ENCODE measurements at places on chromosomes 6 and 20. TPM values are rescaled to one million over a fixed set of nuclear protein-coding genes. Genes with fewer than 3 reads are reported as not detected.

Gene ULBP2
- total RNA-seq = 5.4 TPM

Gene CCN5
- total RNA-seq = not detected

Gene LATS1
- 31.5 TPM for total RNA-seq

Gene CCDC170
- total RNA-seq = not detected

GRCh38 chr6:3929281-3929798 lies 80.2 kb downstream of the FAM50B start:
- DNase-seq = no peak

DNA sequence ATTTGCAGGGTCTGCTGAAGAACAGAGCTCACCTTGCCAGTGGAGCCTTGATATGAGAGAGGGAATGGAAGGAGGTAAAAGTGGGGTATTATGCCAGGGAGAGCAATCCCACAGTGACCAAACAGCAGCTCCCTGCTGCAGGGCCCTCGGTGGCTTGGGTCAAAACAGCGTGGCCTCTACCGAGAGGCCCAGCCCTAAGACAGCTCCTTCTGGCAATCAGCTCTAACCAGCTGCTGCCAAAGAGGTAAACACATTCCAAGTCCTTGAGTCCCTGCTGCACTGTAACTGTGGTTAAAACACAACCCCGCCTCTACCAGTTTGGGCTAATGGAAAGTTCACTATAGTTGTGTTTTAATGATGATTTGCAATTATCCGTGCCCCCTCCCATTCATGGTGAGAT lies 1.4 kb upstream of the DAAM2 start:
- no peak for DNase-seq

DNA sequence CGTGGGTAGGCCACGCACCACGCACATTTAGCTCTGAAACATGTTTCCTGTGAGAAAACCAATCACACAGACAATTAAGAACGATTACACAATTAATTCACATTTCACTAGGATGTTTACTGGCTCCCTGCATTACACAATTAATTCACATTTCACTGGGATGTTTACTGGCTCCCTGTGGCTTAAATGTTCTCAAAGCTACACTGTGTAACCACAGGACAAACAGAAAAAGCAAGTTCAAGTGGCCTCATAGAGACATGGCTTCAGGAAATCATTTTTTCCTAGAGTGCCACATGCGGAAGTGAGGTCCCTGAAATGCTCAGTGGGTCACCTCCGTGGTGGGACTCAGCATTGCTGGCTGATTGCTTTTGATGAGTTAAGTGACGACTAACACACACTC lies 61.7 kb upstream of the XRN2 start:
- no peak for DNase-seq

DNA sequence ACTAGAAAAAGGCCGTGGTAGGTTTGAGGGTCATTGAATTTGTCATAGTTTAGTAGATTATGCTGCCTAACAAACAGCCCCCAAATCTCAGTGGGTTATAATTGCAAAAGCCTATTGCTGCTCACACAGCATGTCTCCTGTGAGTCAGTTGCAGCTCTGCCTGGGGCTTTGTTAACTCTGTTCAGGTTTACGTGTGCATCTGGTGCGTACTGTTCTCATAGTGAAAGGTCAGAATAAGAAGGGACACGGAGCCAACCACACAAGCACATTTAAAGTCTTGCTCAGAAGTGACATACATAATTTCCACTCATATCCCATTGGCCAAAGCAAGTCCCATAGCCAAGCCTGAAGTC lies 48.1 kb upstream of the BMP2 start:
- no peak for DNase-seq

DNA sequence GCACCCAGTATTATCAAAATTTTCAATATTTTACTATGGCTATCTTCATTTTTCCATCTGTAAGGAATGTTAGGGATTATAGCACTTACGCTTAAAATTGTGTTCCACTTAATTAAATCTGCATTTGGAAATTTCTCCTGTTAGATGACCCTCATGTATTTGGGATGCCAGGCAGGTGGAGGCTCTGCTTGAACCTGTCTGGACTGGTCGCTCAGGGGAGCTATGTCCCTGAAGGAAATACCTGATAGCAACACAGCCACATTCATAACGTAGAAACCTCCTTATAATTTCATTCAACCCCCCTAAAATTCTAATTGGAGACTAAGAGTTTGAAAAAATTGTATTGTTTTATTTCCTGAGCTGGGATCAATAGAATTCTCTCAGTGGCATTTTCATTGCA lies 636.0 kb upstream of the MMS22L start:
- no peak for DNase-seq

DNA sequence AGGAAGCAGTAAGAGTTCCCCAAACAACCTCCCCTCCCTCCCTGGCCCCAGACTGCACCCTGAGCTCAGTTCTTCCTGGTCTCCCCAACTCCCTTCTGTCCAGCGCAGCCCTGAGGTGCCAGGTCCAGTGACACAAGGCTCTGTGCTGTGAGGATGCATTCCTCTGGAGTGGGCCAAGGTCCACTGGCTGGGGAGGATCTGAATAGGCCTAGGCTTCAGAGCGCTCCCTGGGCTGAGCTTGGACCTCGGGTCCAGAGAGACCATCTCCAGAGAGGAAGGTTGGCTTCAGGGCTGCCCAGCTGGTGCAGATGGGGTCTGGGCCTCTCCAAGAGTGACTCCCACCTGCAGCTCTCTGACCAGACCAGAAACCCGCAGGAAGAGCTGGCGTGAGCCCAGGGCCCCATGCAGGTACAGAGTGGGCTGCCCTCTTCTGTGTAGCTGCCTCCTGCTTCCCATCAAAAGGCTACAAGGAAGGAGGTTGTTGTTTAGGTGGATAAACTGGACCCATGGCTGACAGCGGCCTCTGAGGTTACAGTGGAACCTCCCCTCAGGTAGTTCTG lies 52.3 kb upstream of the MLN start:
- DNase-seq = no peak

DNA sequence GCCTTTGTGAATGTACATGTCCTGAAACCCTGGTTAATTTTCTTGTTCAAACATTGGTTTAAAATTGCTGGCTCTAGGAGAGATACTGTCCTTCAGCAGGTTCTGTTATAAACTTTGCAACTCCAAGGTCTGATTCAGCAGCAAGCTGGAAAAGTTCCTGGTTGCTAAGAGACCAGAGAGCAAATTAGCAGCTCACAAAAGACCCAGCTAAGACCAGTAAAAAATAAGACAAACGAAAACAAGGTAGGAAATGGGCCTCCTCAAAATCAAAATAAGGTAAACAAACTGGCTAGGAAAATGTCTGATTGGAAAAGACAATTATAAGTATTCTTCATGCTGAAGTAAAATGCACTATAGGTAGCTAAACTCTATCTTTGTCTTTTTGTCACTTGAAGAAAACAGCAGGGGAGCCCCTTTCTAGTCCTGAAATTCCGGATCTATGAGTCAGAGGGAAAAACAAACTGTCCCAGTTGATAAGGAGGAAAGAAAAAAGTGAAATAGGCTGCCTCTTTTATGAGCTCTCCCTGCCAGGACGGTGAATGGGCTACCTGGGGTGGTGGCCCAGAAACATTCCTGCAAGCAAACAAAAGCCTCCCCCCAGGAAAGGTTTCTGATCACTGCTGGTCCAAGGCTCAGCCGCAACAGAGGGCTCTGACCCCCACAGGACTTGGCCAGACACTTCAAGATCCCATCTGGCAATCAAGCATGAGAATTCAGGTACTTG lies 41.6 kb downstream of the UNC5CL start:
- no peak for DNase-seq

- DNase-seq = no peak
Observed at GRCh38 chr20:41009946-41010345, 18.7 kb upstream of the TOP1 start.

DNA sequence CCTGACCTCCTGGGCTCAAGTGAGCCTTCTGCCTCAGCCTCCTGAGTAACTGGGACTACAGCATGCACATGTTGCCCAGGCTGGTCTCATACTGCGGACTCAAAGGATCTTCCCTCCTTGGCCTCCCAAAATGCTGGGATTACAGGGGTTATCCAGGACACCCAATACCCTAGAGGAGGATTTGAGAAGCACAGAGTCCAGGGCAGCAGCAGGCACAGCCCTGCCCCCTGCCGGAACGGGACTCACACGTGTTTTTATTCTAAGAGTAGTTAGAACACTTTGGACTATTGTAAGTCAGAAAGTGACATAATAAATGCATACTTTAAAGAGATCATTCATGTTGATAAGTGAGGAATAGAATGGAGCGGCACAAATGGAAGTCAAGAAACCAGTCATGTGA lies 80.2 kb downstream of the C6orf118 start:
- DNase-seq = no peak

GRCh38 chr6:137754366-137754765 lies 112.7 kb upstream of the TNFAIP3 start:
- DNase-seq = no peak

GRCh38 chr6:51218181-51218580 lies 399.5 kb downstream of the TFAP2B start:
- no peak for DNase-seq

- no peak for DNase-seq
Observed at GRCh38 chr20:2051946-2052345, 49.7 kb upstream of the STK35 start.

- no peak for DNase-seq
Observed at GRCh38 chr6:40083141-40083920, 149.1 kb upstream of the MOCS1 start.
